ENCODE measurements at places on chromosomes 2 and 18.

GRCh38 chr2:237696461-237696860 lies 69.1 kb downstream of the LRRFIP1 start:
- DNase-seq = no peak

DNA sequence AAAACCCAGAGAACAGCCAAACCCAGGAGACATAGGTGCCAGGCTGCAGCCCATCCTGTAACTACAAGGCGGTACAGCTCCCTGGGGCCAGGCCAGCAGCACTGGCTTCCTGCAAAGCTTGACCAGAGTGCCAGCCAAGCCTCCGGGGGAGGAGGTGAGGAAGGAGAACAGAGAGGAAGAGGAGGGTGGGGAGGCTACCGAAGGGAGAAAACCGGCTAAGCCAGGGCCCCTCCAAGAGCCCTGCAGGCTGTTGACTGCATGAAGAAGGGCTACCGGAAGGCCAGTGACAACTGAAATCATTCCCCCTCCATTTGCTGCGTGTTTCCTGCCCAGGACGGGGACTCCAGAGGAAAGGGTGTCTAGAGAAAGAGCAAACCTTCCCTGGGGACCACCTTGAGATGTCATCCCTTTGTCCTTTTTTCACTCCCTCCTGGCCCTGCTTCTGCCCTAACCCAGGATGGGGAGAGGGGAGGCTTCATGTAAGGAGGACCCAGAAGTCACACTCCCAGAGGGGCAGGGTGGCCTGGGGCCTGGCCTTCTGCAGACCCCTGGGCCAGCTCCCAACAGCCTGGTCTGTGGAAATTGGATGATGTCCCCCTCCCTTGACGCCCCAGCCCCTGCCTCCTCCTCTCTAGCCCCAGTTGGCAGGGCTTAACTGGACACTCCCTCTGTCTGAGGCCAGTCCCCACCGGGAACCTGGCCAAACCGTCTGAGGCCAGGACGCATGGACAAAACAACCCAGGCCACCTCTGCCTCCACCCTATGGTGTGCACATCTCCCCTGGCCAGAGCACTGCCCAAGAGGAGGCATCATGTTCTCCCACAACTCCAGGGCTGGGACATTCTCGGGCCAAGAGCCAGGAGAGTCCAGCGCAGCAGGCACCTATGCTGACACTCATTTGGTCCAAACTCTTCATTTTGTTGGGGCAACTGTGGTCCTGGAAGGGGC lies 207.8 kb downstream of the CYP26B1 start:
- peak; percentile 4 for DNase-seq

- no peak for DNase-seq
Measured at GRCh38 chr18:5214583-5215351, 17.7 kb upstream of the AKAIN1 start.

DNA sequence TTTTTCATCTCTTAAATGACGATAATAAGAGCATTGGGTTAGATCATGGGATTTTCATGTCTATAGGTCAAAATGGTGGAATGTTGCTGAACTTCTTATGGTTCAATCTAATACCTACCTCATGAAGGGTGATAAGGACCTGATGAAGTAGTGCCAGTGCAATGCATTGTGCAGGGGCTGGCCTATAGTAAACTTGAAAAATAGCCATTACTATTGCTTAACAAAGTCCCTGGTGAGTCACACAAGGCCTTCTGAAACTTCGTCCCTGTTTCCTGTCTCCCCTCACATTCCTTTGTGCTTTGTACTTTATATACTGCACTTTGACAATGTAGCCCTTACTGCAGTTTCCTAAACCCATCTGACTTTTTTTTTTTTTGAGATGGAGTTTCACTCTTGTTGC lies 515.9 kb downstream of the SLC4A3 start:
- no peak for DNase-seq

DNA sequence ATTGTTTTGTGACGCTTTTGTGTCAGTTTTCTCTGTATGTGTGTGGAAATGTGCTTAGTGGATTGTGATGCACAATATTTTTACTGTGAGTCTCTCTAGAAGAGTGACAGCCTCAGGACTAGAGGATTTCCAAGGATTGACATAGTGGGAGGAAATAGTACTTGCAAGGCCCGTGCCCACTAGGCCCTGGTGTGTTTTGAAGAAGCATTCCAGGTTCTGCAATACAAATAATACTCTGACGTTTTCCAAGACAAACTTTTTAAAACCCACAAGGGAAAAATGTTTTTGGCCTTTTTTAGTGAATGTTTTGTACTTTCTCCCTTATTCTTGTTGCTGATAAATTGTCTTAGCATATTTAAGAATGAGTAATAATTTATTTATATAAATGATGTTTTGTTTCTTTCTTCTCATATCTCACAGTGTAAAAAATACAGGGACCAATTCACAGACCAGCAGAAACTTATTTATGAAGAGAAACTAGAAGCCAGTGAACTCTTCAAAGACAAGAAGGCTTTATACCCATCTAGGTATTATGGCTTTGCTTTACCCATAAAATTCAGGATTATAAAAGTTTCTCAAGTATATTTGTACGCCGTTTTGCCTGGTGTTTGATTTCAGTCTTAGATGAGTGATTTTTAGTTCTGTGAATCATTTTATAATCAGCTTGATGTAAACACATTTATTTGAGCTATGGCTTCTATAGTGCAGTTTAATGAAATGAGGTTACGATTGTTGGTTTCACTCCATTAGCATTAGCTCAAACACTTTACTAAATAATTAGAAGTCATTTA lies 165.6 kb downstream of the MYO1B start:
- DNase-seq = no peak

DNA sequence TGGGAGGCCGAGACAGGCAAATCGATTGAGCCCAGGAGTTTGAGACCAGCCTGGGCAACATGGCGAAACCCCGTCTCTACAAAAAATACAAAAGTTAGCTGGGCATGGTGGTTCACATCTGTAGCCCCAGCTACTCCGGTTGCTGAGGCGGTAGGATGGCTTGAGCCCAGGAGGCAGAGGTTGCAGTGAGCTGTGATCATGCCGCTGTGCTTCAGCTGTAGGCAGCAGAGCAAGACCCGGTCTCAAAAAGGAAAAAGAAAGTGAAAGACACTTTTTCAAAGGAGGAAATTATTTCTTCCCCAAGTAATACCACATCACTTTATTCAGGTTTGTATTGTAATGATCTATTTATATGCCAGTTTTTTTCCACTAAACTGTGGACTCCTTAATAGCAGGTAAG lies 35.7 kb upstream of the TAF4B start:
- no peak for DNase-seq

GRCh38 chr2:187862715-187863114 lies 308.5 kb upstream of the TFPI start:
- DNase-seq = no peak

DNA sequence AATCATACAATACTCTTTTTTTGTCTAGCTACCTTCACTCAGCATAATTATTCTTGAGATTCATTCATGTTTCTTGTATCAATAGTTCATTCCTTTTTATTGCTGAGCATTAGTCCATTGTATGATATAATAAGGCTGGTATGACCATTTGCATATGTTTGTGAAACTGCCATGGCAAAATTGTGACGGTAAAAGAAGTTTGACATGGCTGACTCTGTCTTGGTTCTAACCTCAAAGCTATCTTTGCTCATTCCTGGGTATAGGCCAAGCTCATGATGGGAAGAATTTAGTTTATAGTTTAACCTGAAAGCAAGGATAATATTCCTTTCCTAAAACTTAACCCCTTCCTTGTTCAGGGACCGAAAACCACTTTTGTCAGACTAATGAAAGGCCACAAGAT lies 46.4 kb downstream of the COMMD1 start:
- no peak for DNase-seq

- DNase-seq = no peak
Measured at GRCh38 chr2:146992466-146992865, 852.4 kb upstream of the ACVR2A start.

GRCh38 chr18:59823596-59824195 lies 76.1 kb upstream of the PMAIP1 start:
- DNase-seq = peak; percentile 86

GRCh38 chr2:126798276-126799140 lies 100.2 kb upstream of the TEX51 start:
- DNase-seq = no peak

- DNase-seq = no peak
Measured at GRCh38 chr2:25760297-25760696, 86.9 kb upstream of the DTNB start.

GRCh38 chr2:176151442-176152287 lies at the start of gene HOXD4:
TSS of gene HOXD4 (plus strand) at chr2:176151550. CDS start at chr2:176151634, 84 bp downstream.
- DNase-seq = no peak

GRCh38 chr2:157587576-157587975 lies 41.1 kb downstream of the ACVR1C start:
- DNase-seq = no peak

- DNase-seq = no peak
Measured at GRCh38 chr2:179297927-179298326, 33.3 kb upstream of the SESTD1 start.

DNA sequence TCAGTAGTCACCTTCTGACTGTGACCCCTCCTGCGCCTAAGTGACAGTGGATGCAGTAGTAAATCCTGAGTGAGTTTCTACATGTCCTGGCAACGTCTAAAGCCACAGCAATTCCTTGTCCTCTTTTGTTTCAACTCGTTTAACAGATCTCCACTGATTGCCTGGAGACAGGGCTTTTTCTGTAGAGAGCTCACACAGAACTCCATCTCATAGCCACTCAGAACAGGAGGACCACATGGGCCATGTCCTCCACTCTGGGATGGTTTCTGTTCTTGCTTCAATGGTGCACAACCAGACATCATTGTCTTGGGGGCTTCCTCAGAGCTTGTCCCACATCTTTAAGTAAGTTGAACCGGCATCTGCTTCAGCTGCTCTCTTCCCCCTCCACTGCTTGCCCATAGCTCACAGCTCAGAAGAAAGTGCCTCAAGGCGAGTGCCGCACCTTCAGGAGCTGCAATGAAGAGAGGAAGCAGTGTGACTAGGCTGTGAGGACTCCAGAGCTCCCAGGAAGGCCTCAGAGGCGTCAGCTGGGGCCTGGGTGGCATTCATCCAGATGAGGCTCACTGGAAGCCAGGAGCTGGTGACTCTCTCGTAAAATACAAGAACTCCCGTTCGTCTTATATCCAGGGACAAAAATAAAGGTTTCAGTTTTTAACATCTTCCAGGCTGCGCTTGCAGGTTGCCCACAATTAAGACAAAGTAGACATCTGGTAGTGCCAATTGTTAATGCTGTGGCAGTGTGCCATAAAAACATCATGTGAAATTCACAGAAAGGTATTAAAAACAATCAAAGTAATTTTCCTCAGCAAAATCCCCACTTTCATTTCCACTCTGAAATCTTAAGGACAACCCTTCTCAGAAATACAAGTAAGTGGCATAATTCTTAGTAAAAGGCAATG lies 37.3 kb downstream of the ST3GAL5 start:
- no peak for DNase-seq

DNA sequence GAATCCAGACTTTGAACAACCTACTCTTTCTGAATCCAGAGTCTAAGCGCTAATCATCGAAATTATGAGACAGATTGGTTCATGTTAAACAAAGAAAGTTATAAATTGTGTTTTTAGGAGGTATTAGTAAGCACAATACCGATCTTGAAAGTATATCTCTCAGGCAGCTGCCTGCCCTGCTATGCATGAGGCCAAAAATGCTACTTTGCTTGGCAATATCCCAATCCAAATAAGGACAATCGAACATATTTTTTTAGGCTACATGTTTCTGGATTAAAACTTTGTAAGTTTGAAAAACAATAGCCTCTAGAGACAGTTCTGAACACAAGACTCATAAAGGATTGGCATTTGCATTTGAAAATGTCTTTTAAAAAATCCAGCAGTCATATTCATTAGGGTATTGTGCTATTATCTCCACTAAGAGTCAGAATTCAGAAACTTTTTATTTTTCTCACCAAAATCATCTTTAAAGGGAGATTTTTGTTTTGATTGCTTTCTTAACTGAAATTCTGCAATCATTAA lies 167.1 kb downstream of the PDE1A start:
- DNase-seq = no peak

- no peak for DNase-seq
Measured at GRCh38 chr18:59712311-59712710, 15.1 kb upstream of the CCBE1 start.

GRCh38 chr2:20565101-20565622 lies 85.7 kb downstream of the HS1BP3 start:
- DNase-seq = no peak

- no peak for DNase-seq
Measured at GRCh38 chr18:1680108-1680507, 775.4 kb downstream of the ADCYAP1 start.

DNA sequence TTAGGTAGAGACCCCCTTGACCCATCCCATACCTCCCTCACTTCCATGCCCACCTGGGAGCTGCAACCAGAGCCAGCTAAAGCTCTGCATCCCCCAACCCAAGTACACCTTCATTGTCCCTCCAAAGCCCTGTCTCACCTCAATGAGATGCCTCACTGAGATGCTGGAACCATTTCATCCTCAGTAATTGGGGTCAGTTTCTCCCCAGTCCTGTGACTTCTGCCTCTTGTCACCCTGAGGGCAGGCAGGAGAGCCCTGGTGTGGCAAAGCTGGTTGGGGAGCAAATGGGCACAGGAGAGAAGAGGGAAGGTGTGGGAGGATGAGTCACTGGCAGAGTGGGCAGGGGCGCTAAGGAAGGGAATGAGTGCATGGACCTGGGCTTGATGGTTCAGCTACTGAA lies 27.9 kb upstream of the NT5DC4 start:
- DNase-seq = no peak

DNA sequence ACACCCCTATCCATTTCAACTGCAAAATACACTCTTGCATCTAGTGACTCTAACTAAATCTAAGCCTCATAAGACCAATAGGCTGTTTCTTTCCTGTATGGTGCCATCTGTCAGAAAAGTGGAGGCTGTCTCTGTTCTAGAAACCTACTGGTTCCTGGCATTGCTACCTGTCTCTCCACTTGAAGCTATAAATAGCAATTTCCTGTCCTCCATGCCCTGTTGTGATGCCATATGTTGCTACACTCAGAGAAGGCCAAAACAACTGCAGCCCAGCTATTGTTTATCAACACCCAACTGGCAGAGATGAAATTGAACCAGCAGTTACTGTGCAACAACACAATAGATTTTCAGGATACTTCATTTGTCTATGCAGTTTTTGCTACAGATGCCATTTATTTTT lies 1355.1 kb upstream of the SLC39A10 start:
- no peak for DNase-seq

DNA sequence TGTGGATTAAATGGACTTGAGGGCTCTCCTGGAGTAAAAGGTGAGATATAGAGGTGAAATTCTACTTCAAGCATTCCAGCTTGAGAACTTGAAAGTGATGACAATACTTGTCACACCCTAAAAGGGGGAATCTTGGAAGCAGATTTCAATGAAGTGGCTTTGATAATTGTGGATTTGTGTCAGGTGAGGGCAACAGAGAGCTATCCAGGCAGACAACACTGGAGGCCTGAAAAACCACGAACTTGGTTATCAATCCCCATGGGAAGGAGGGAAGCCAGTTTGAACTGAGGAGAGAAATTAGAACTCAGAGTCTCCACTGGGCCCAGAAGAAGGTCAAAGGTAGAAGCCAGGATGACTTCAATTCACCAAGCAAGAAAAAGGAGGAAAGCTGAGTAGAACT lies 263.9 kb downstream of the FIGN start:
- no peak for DNase-seq

GRCh38 chr2:20135631-20136050 lies 84.2 kb upstream of the LAPTM4A start:
- peak; percentile 82 for DNase-seq

Measured in WTC11 (cell line).